ENCODE measurements at places on chromosomes 2 and 18.

DNA sequence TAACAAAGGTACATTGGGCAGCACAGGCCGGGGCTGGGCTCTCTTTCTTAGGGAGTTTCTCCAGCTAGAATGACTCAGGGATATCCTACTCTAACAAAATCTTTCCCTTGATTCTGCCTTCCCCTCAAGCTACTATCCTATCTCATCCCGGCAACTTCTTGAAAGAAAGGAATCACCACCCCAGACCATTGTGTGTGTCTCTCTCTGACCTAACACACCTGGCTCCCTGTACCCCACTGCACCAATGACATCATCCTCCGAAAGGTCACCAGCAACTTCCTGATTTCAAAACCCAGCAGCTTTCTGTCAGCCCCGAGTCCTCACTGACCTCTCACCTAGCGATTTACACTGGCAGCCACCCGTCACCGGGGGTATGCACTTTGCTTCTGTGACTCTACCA lies 72.1 kb upstream of the MAP4K4 start:
- peak; percentile 40 for DNase-seq

- DNase-seq: no peak
Measured at GRCh38 chr2:38524580-38524979, 78.1 kb downstream of the HNRNPLL start.

GRCh38 chr2:100247256-100248043 lies 74.9 kb downstream of the LONRF2 start:
- no peak for DNase-seq

GRCh38 chr2:239602290-239603282 lies 201.8 kb upstream of the HDAC4 start:
- no peak for DNase-seq

GRCh38 chr2:47697000-47697601 lies 85.8 kb upstream of the MSH6 start:
- no peak for DNase-seq

- DNase-seq: no peak
Measured at GRCh38 chr2:40435426-40436092, 16.3 kb downstream of the SLC8A1 start.

- DNase-seq: peak; percentile 70
Measured at GRCh38 chr2:226185616-226186211, 613.9 kb downstream of the IRS1 start.

GRCh38 chr2:232534940-232535651 lies 4.4 kb upstream of the CHRNG start:
- DNase-seq: no peak

DNA sequence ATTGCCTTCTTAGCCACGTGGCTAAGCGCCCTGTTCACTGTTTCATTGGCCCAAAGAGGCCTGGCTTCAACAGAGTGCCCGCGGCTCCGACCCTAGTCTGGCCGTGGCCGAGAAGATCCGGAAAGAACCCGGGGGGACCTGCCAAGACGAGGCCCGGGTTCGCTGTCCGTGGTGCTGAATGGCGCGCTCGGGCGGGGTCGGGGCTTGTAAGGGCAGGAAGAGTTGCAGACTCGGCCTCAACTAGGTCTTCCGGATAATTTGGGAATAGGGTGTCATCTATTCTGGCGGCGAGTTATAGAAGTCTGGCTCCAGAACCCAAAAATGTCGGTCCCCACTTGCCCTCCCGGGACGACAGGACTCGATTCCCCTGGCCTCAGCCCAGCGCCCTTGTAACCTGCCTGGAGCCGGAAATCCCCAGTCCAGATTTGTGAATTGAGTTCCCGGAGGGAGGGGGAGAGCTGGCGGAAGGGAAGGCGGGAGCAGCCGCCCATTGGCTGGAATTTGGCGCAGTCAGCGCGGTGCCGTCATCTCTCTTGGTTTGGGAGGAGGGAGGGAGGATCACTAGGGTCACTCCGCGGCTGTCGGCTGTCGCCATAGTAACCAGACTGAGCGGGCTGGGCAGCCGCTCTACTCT lies 3.5 kb downstream of the CDK5R2 start:
- DNase-seq: no peak

DNA sequence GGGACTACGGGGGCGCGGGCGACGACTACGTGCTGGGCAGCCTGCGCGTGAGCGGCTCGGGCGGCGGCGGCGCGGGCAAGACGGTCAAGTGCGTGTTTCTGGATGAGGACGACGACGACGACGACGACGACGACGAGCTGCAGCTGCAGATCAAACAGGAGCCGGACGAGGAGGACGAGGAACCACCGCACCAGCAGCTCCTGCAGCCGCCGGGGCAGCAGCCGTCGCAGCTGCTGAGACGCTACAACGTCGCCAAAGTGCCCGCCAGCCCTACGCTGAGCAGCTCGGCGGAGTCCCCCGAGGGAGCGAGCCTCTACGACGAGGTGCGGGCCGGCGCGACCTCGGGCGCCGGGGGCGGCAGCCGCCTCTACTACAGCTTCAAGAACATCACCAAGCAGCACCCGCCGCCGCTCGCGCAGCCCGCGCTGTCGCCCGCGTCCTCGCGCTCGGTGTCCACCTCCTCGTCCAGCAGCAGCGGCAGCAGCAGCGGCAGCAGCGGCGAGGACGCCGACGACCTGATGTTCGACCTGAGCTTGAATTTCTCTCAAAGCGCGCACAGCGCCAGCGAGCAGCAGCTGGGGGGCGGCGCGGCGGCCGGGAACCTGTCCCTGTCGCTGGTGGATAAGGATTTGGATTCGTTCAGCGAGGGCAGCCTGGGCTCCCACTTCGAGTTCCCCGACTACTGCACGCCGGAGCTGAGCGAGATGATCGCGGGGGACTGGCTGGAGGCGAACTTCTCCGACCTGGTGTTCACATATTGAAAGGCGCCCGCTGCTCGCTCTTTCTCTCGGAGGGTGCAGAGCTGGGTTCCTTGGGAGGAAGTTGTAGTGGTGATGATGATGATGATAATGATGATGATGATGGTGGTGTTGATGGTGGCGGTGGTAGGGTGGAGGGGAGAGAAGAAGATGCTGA lies 1.4 kb downstream of the SOX11 start:
- no peak for DNase-seq

DNA sequence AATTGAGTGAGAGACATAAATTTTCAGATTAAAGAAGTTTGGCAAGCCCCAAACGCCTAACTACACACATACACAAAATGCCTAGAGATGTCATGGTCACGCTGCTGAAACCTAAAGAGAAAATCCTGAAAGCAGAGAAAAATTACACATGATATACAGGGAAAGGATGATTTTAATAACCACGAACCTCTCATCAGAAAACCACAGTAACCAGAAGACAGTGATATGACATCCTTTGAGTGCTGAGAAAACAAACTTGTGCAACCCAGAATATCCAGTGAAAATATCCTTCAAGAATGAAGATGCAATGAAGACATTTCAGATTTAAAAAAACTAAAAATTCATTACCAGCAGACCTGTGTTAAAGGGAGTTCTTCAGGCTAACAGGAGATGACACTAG lies 122.4 kb upstream of the LMAN1 start:
- DNase-seq: no peak

DNA sequence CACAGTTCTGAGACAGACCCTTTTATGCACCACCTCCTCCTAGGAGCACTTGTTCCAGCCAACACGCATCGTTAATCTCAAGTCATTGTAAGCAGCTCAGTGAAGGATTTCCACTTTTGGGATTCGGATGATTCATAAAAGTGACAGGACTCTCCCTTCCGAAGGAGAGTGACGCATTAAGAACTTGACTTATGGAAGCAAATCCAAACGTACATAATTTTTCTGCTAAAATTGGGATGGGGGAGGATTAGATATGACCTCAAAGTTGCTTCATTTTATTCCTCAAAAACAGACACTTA lies 165.7 kb downstream of the TWIST2 start:
- DNase-seq: no peak

GRCh38 chr2:45276914-45277313 lies 267.7 kb upstream of the SIX2 start:
- peak; percentile 39 for DNase-seq
